B cell (primary cell): ENCODE measurements at places on chromosomes 4 and X.

GRCh38 chrX:15298201-15298600 is 17.2 kb downstream of the ASB11 start:
- no peak for DNase-seq

GRCh38 chr4:67531379-67531962 is 13.8 kb downstream of the CENPC start:
- no peak for DNase-seq

DNA sequence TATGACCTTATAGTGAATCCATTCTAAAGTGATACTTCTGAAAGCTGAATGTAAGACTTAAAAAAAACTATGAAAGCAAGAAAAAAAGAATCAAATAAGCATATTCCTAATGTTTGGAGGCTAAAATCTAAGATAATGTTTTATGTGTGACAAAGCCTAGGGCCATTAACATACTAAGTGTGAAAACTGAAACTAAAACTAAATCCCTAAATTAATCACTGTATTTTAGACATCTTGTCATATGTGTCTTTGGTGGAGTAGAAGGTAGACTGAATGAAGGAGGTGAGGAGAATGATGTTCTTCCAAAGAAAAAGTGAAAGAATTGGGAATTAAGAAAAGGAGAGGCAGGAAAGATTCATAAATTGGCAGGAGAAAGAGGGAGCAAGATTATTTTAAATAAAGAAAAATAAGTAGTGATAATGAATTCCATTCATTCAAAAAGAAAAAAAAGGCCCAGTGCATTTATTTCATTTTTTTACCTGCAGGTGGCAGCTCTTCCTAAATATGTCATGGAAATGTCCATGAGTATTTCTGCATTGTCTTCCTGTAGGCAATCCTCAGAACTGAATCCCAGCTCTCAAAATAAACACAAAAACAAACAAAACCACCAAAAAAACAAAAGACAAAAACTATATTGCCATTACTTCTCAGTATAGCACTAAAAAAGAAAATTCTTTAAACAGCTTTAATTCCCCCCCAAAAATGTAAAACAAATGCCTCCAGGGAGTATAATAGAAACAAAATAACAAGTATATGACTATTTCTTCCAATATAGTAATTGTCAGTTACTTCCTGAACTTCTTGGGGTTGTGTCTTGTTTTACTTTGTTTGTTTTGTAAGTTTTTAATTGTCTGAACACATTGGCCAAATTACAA is 17.0 kb upstream of the AP1AR start:
- DNase-seq, result peak; percentile 38

GRCh38 chr4:9987749-9988362 is 33.4 kb downstream of the SLC2A9 start:
- no peak for DNase-seq

DNA sequence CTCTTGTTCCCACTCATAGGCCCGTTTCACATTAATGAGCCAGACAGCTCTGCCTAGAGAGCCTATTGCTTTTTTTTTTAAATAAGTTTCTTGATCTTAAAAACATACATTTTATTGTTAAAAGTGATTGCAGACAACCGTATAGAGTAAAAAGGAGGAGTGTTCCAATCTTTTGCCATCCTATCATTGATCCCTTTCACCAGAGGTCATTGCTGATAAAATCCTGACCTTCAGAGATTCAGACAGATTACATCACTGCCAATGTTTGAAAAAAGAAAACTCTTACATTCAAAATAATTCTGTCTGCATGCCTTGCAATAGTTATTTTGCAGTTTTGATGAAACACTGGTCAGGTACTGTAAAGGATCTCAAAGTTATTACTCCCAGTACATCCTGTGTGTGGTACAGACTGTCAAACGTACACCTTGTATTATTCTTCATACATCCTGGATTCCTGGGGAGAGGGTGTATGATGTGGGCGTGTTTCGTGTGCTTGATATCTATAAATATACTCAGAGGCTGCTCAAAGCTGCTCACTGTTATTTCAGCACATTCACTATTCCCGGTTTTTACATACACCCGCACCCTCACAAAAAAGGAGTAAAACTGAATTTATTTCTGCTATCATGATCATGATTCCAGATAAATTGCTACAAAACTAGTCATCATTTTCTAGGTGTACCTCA is 15.4 kb upstream of the KLHL2 start:
- DNase-seq, result no peak

- DNase-seq, result no peak
Measured at GRCh38 chr4:151657896-151658295, 102.9 kb downstream of the GATB start.

DNA sequence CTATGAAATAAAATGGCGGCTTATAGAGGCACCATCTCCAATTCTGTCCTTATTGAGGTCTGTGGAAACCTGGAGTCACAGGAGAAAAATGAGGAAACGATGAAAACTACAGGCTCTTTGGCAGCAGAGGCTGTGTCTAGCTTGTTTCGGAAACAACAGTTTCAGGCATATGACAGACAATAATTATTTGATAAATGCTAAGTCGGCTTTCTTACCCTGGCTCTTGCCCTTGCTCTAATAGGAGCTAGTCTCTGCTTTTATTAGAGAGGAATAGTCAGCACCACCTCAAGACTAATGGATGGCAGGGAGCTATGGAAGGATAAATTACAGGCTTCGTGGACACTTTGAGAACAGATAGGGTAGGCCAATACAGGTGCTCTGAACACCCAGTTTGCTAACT is 24.3 kb downstream of the HADH start:
- DNase-seq, result no peak

- DNase-seq, result no peak
Measured at GRCh38 chr4:142373610-142374009, 472.5 kb downstream of the INPP4B start.

- DNase-seq, result no peak
Measured at GRCh38 chr4:69224891-69225290, 10.3 kb upstream of the UGT2B11 start.

GRCh38 chr4:123555807-123556273 is 159.2 kb downstream of the SPRY1 start:
- DNase-seq, result no peak

- no peak for DNase-seq
Measured at GRCh38 chr4:48588230-48589097, 98.4 kb downstream of the ZAR1 start.

DNA sequence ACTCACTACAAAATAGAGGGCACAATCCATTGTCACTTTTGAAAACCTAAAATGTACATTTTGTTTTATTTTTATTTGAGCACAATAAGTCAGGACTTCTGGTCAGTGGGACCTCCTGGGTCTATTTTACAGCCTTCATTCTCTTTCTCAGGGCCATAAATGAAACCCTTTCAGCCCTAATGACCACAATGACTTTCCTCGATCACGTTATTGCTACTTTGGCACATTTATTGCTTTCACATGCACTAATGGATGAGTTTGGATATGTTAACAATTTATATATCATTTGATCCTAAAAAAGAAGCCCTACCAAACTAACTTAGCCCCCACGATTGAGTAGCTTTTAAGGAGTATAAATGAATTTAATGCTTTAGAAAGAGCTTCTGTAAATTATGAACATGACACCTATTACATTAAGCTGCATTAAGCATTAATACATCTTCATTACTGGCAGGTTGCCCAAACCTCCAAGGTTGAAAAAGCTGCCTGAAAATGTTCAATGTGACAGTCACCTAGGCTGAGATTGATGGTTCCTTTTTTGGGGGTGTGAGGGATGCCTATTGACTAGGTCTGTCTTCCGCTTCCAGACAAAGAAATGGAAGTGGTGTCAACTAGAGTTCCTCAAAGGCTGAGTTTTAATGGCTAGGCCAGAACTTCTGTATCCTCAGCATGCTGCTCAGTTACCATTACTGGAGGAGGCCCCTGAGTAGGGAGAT is 296.4 kb downstream of the GPAT3 start:
- DNase-seq, result no peak

GRCh38 chrX:7730071-7730470 is 112.9 kb upstream of the VCX start:
- DNase-seq, result no peak

DNA sequence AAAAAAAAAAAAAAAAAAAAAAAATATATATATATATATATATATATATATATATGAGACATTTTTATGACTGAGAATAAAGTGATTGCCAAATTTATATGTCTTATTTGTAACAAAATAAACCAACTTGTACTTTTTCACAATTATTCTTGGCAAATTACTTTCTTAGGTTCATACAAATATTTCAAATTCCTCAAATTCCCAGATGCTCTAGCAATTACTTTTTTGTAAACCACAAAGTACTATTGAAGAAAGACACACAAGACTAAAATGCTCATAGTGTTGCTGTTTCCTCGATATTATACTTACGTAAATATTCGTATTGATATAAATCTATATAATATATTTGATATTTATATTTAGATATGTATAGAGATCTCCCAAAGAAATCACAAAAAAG is 390.0 kb downstream of the FAT4 start:
- no peak for DNase-seq

DNA sequence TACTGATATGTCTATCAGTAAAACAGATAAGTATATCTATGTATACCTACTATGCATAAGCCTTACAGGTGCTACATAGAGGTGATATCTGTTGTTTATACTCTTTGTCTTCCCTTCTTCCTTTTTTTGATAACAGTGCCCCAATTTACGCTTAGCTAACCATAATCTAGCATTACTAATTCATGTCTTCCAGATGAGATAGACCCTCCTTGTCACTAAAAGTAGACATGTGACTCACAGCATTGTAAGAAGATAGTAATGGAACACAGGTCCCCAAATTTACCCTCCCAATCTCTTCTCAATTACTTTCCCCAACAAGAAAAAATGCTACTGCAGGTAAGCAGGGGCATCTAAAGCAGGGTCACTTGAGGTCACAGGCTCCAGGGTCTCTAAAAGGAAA is 7.9 kb upstream of the NFKB1 start:
- no peak for DNase-seq

GRCh38 chr4:10715135-10715534 is 30.6 kb upstream of the CLNK start:
- DNase-seq, result no peak

- DNase-seq, result no peak
Measured at GRCh38 chrX:39367416-39367815, 566.2 kb downstream of the MID1IP1 start.

DNA sequence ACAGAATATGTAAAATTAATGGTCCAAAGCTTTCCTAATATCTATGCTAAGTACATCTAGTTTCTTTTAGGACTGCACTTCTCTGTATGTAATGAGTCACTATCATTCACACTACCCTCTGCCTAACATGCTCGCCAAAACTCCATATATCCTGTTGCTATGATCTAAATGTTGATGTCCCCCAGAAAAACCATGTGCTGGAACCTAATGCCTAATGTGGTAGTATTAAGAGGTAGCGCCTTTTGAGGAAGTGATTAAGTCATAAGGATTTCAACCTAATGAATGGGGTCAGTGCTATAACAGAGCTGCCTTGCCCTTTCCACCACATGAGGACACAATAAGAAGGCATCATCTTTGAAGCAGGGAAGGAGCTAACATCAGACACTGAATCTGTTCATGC is 34.9 kb upstream of the NFKB1 start:
- no peak for DNase-seq
